ENCODE measurements at places on chromosomes 16 and 17.

- DNase-seq: no peak
Observed at GRCh38 chr17:47330548-47330947, 6.8 kb downstream of the EFCAB13 start.

DNA sequence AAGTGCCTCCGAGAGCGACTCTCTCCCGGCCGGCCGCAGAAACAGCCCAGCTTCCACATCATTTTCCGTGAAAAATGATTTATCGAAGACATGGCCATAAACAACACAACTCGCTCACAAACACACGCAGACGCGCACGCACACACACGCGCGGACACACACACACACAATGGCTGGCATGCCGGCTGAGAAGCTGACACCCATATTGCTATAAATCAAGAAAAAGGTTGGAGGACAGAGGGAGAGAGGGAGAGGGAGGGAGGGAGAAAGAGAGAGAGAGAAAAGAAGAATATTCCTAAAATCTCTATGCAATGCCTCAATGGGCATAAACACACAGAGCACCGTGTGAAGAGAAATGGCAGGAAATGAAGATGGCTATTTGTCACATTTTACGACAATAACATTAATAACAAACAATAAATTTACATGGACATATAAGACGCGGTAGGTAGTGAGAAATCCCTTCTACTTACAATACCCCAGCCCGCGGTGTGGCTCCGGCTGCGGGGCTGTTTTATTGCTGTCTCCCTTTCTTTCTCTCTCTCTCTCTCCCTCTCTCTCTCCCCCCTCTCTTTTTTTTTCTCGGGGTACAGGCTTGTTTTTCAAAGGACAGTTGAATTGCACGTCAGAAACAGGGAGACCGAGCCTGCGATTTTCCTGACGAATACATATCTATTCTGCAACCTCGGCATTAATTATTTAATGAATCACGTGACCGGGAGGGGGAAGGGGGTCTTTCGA lies 9.5 kb downstream of the HOXB4 start:
- DNase-seq: no peak

- no peak for DNase-seq
Observed at GRCh38 chr17:5352681-5353289, 66.7 kb downstream of the NUP88 start.

GRCh38 chr16:89484041-89484501 lies 6.3 kb downstream of the ANKRD11 start:
- DNase-seq: no peak

- peak; percentile 27 for DNase-seq
Observed at GRCh38 chr17:7435676-7436555, 681 bp downstream of the TMEM102 start.

- no peak for DNase-seq
Observed at GRCh38 chr16:86998196-86999001, 318.8 kb downstream of the C16orf95 start.

- no peak for DNase-seq
Observed at GRCh38 chr17:19412984-19413383, 2.0 kb downstream of the RNF112 start.

- DNase-seq: no peak
Observed at GRCh38 chr16:12672986-12673385, 130.7 kb downstream of the CPPED1 start.

GRCh38 chr17:78997231-78997741 lies 12.3 kb downstream of the CANT1 start:
- DNase-seq: no peak

- DNase-seq: no peak
Observed at GRCh38 chr16:8967132-8967821, 3.6 kb upstream of the USP7 start.

- no peak for DNase-seq
Observed at GRCh38 chr17:29069526-29070041, 26.6 kb downstream of the PIPOX start.
